Stimulated activated naive B cell treated with anti-CD40 and anti-IgM and Interleukin-4, amounts not matched to agents 10 μg/mL and 1 μg/mL and 100 μg/mL, for 72 hours (primary cell): ENCODE measurements at places on chromosomes 4 and X.

- DNase-seq, result no peak
Measured at GRCh38 chr4:15506464-15506863, 36.8 kb downstream of the CC2D2A start.

DNA sequence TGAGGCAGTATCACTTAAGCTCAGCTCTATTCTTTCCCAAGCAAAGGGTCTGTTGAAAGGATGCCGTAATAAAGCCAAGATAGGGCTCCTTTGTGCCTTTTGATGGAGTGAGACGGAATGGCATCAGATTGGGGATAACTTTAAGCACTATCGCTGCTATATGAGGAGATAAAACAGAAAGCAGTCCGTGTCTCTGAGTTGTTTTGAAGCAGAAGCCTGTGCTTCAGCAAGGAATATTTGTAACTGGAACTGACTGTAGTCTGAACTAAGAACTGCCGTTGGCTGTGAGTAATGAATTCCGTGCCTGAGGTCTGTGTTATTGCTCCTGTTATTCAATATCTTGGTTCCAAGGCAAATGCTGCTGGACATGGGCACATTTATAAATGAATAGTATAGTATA is 297.4 kb downstream of the ANKRD50 start:
- DNase-seq, result no peak

DNA sequence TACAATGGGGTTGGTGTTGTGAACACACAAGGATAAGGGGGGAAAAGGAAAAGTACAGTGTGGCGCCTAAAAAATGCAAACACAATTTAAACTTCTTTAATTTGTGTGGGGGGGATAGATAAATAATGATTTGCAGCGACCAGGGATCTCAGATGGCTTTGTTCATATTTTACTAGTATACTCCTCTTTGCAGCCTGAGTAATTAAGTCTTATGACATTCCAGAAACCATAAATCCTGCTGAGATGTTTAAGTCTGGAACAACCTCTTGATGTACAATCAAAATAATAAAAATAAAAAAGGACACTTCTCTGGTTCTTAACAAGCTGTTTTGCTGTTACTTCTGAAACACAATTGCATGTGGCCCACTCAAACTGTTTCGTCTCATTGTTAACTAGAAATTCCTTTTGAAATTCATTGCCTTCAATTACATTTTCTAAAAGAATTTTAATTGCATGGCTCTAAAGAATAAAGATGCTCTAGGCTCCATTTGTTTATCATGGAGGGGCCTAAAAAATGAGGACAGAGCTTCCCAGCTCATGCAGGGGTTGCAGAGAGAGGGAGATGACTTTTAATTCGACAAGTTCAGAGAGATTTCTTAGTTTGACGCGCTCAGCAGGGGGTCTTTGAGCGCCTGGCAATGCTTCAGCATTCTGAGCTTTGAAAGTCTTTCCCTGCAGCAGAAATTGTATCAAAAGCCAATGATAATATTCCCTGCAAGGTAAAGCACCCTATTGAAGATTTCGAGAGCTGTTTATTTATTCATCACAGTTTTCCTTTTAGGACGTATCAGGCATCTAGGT is 892.4 kb upstream of the TENM3 start:
- no peak for DNase-seq

- no peak for DNase-seq
Measured at GRCh38 chr4:55071951-55072350, 53.4 kb downstream of the KDR start.

DNA sequence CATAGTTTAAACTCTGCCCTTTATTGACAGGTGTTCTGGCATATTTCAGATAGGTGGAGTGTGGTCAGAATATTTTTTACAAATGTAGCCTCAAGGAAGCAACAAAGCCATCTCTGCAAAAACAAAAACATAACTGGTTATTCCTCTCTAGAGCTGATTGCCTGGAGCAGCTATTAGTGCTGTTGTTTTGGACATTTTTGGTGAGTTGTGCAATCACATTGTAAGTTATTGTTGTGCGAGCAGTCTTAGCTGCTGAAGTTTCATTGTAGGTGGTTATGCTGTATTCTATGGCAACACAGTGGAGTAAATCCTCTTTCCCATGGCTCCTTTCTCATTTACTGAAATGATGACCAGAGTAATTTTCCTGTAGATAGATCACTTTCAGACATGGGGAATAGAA is 1413.0 kb downstream of the PCDH7 start:
- DNase-seq, result no peak

GRCh38 chrX:96387801-96388200 is 296.8 kb upstream of the DIAPH2 start:
- no peak for DNase-seq

GRCh38 chr4:123777373-123777772 is 380.8 kb downstream of the SPRY1 start:
- DNase-seq, result no peak
